ENCODE measurements at places on chromosomes 3 and 15. TPM values are rescaled to one million over a fixed set of nuclear protein-coding genes. Genes with fewer than 3 reads are reported as not detected.

GRCh38 chr3:129254536-129255230 is 5.3 kb downstream of the COPG1 start:
- peaks cover 48% of the 10 kb centered on the region for H3K36me3 ChIP-seq
- no peak for DNase-seq
- no peaks in the 10 kb centered on the region for H3K4me1 ChIP-seq
- no peak overlapping the region for H3K4me3 ChIP-seq

GRCh38 chr3:72473156-72473555 is 375.1 kb downstream of the SHQ1 start:
- no peak for DNase-seq
- no peak overlapping the region for H3K27ac ChIP-seq
- no peak overlapping the region for H3K4me3 ChIP-seq
- no peaks in the 10 kb centered on the region for H3K4me1 ChIP-seq

DNA sequence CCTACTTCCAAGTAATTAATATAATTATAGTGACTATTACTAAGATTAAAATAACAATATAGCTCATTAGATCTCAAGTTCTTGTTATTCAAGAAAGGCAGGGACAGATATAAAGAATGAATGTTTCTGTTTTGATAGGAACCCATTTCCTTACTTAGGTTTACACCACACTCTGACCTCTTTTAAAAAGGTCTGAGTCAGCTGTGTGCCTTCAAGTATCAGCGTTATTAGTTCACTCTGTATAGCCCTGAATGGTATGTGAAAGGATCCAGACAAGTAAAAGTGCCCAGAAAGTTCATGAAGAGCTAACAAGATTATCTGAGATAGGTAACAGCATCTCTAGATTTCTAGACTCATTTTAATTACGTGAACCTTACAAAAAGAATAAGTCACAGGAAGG is 28.9 kb downstream of the PDCD10 start:
- H3K27me3 ChIP-seq, result no peaks in the 10 kb centered on the region
- DNase-seq, result no peak
- H3K36me3 ChIP-seq, result peaks cover 21% of the 10 kb centered on the region
- no peak overlapping the region for H3K4me3 ChIP-seq

DNA sequence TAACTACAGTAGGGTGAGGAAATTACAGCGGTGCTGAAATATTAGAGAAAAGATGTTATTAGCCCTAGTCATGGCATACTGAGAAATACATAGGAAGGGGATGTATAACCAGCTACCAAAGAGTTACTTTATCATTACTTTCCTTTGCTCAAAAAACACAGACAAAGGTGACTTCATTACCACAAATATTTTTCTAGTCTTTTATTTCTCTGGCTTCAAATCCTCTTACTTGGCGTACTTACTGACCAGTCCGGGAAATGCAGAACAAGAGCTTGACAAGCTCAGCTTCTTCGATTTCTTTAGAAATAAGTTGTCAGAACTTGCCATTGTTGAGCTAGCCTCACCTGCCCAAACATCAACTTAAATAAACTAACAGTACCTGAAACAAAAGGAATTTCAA is 142.1 kb upstream of the TMCO5A start:
- H3K27ac ChIP-seq, result no peak overlapping the region
- H3K36me3 ChIP-seq, result no peaks in the 10 kb centered on the region

- H3K27me3 ChIP-seq, result no peaks in the 10 kb centered on the region
- no peaks in the 10 kb centered on the region for H3K36me3 ChIP-seq
- no peaks in the 10 kb centered on the region for H3K4me1 ChIP-seq
Measured at GRCh38 chr15:90838139-90838538, 30.2 kb upstream of the FURIN start.

GRCh38 chr15:67152429-67152828 is 87.0 kb downstream of the SMAD3 start:
- peak overlapping the region; percentile 96 for H3K27ac ChIP-seq
- peaks cover 43% of the 10 kb centered on the region for H3K36me3 ChIP-seq

GRCh38 chr3:114319453-114319852 is 25.6 kb downstream of the TIGIT start:
- DNase-seq, result peak; percentile 90
- no peaks in the 10 kb centered on the region for H3K36me3 ChIP-seq
- H3K4me1 ChIP-seq, result peaks cover 25% of the 10 kb centered on the region
- H3K27ac ChIP-seq, result peak overlapping the region; percentile 65
- H3K4me3 ChIP-seq, result no peak overlapping the region

Gene TERC
- total RNA-seq, result 7.6 TPM

Gene PLSCR5
- total RNA-seq, result not detected

Gene THRB
- total RNA-seq, result 11.2 TPM

Measured in PC-9 (cell line).